ENCODE measurements at places on chromosomes 3 and 15. TPM values are rescaled to one million over a fixed set of nuclear protein-coding genes. Genes with fewer than 3 reads are reported as not detected.

DNA sequence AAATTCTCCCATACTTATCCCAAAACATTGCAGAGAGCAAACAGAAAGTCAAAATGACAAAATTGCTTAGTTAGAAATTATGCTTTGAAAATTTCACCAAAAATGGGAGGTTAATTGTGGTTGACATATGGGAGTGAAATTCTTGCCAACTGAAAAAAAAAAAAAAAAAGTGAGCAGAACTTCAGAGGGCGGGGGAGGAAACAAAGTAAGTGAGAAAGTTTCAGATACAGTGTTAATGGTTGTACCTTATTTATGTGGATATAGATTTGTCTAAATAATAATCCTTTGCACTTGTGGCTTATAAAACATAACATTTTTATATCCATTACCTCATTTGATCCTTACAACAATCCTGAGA is 91.5 kb upstream of the RAP2B start:
- H3K27ac ChIP-seq, result no peak overlapping the region
- H3K36me3 ChIP-seq, result no peaks in the 10 kb centered on the region
- no peak for DNase-seq
- no peaks in the 10 kb centered on the region for H3K4me1 ChIP-seq
- H3K27me3 ChIP-seq, result no peaks in the 10 kb centered on the region

- no peak overlapping the region for H3K4me3 ChIP-seq
- DNase-seq, result no peak
- H3K4me1 ChIP-seq, result no peaks in the 10 kb centered on the region
- no peaks in the 10 kb centered on the region for H3K27me3 ChIP-seq
These were observed 90.5 kb upstream of the CSPG5 start for GRCh38 chr3:47669026-47669749.

- no peak for DNase-seq
- no peaks in the 10 kb centered on the region for H3K4me1 ChIP-seq
- H3K27ac ChIP-seq, result no peak overlapping the region
- no peaks in the 10 kb centered on the region for H3K27me3 ChIP-seq
These were observed 85.1 kb upstream of the NANOGP8 start for GRCh38 chr15:35170207-35170606.

DNA sequence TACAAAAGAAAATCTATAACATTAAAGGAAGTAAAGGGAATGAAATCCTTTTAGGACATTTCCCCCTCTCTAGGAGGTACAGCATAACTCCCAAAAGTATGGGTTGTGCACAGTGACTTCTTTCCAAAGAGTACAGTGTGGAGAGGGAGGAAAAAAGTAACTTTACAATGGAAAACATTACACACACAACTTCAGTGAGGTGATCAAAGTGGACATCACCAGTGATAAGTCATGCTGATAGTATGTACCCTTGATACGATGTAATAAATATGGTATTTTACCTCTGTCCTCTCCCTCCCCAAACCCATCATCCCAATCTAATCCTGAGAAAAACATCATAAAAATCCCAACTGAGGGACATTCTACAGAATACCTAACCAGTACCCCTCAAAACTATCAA is 10.8 kb downstream of the PLD1 start:
- no peak overlapping the region for H3K27ac ChIP-seq
- DNase-seq, result no peak
- H3K36me3 ChIP-seq, result no peaks in the 10 kb centered on the region

GRCh38 chr3:123568875-123569274 is 16.0 kb downstream of the HACD2 start:
- H3K27ac ChIP-seq, result no peak overlapping the region
- H3K4me1 ChIP-seq, result no peaks in the 10 kb centered on the region
- no peak for DNase-seq
- H3K27me3 ChIP-seq, result no peaks in the 10 kb centered on the region
- no peaks in the 10 kb centered on the region for H3K36me3 ChIP-seq

The CXCR6 gene
- polyA plus RNA-seq, result not detected

GRCh38 chr3:44568561-44568960 is 13.6 kb downstream of the ZKSCAN7 start:
- H3K36me3 ChIP-seq, result peaks cover 8% of the 10 kb centered on the region
- no peak for DNase-seq
- H3K27me3 ChIP-seq, result no peaks in the 10 kb centered on the region
- no peaks in the 10 kb centered on the region for H3K4me1 ChIP-seq
- H3K4me3 ChIP-seq, result no peak overlapping the region

The TGM5 gene
- not detected for polyA plus RNA-seq

- H3K27ac ChIP-seq, result peak overlapping the region; percentile 80
- no peak for DNase-seq
- H3K36me3 ChIP-seq, result no peaks in the 10 kb centered on the region
- no peak overlapping the region for H3K4me3 ChIP-seq
These were observed 129.4 kb downstream of the UACA start for GRCh38 chr15:70633991-70634390.

DNA sequence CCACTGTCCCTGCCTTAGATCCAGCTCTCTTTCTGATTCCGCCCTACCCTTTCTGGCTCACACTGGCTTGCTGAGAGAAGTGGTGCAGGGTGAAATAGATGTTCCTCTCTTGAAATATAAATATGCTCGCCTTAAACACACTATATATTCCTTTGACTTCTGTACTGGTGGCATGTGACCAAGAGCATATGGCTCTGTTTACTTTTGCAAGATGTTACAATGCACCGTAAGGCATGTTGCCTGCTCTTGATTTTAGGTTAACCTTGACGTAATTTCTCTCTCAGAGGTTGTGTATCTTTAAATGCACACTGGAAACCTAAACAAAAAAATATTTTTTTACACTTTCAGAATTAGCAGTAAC is 749 bp downstream of the RSRC1 start:
- H3K27me3 ChIP-seq, result peaks cover 36% of the 10 kb centered on the region
- peak overlapping the region; percentile 67 for H3K4me3 ChIP-seq
- H3K4me1 ChIP-seq, result peaks cover 12% of the 10 kb centered on the region
- DNase-seq, result no peak
- peak overlapping the region; percentile 92 for H3K27ac ChIP-seq

- no peaks in the 10 kb centered on the region for H3K36me3 ChIP-seq
- no peak for DNase-seq
- no peak overlapping the region for H3K27ac ChIP-seq
- H3K4me3 ChIP-seq, result no peak overlapping the region
These were observed 116.3 kb downstream of the CORO2B start for GRCh38 chr15:68695061-68695595.

The SYNM gene
- polyA plus RNA-seq, result 9.7 TPM

GRCh38 chr3:40130721-40131120 is 178.8 kb upstream of the EIF1B start:
- no peak for DNase-seq
- H3K4me3 ChIP-seq, result no peak overlapping the region
- H3K36me3 ChIP-seq, result no peaks in the 10 kb centered on the region

The PYGO1 gene
- 3.5 TPM for polyA plus RNA-seq

The GPR149 gene
- not detected for polyA plus RNA-seq

The MAP1A gene
- polyA plus RNA-seq, result 7.3 TPM

The ARGFX gene
- polyA plus RNA-seq, result not detected

GRCh38 chr3:84109911-84110310 is 848.9 kb upstream of the CADM2 start:
- H3K27me3 ChIP-seq, result no peaks in the 10 kb centered on the region
- H3K36me3 ChIP-seq, result no peaks in the 10 kb centered on the region
- no peak overlapping the region for H3K27ac ChIP-seq

The TTLL13 gene
- polyA plus RNA-seq, result 0.27 TPM

The ANKUB1 gene
- not detected for polyA plus RNA-seq

Data from hepatocyte (in vitro differentiated cells).